ENCODE measurements at places on chromosomes 6 and 20.

DNA sequence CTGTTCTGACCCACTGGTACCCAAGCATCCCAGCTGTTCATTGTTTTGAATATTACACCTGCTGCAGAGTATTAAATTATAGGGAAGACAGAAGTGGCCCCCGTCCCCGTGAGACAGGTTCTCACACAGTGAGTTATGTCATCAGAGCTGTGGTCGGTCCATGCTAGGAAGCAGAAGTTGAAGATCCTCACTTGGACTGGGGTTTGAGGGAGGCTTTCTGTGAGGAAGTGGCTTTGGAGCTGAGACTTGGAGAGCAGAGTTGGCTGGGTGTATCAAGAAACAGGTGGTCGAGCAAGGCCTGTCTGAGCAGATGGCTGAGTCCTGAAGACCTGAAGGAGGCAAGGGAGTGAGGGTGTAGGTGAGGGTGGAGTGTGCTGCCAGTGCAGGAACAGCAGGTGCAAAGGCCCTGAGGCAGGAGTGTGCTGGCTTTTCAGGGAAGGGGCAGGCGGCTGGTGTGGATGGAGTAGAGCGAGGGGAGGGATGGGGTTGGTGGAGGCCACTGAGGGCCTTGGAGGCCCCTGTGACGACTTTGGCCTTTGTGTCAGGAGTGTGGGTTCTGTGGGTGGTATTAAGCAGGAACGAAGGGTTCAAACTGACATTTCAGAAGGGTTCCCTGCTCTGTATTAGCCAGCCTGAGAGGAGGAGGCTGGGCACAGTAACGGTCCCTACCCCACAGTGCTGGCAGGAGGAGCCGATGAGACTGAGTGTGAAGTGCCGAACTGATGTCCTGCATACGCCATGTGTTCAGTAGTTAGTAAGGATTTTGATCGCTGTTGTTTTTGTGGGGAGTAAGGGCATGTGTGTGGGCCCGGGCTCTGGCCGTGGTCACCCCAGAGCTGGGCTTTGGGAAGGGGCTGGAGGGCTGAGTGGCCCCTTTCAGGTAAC is 11.8 kb downstream of the SRC start:
- no peak for DNase-seq

DNA sequence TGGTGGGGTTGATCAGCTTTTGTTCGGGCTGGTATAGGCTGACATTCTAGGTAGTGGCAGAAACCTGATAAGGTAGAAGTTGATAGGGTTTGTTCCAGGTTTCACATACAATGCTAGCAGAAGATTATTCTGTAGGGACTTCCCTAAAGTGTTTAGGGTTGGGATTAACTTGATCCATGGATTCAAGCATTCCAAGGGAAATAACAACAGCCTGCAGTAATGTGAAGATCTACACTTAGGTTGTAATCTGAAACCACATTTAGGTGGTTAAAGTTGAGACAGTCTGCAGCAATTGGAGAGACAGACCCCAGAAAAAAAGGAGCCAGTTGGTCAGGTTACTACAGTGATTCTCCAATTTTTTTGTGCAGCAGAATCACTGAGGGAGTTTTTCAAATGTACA is 56.1 kb downstream of the GJA1 start:
- DNase-seq, result no peak

DNA sequence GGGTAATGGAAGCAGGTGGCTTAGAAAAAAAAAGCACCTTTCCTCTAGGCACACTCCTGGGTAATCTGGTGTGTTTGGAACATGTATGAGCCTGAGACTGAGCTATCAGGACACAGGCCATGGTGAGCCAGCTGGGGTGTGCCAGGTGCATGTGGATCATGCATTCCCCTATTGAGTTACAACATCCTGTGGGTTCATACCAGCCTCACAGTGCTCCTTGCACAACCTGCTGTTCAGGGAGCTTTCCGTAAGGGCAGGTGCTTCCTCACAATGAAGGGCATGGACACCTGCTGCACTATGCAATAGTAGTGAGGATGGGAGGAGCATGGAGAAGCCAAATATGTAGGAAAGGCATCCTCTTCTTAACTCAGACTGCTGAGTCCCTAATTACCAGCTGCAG is 197.2 kb upstream of the SUPT3H start:
- no peak for DNase-seq

GRCh38 chr6:44072959-44073611 is 54.2 kb downstream of the MRPL14 start:
- peak; percentile 95 for DNase-seq

DNA sequence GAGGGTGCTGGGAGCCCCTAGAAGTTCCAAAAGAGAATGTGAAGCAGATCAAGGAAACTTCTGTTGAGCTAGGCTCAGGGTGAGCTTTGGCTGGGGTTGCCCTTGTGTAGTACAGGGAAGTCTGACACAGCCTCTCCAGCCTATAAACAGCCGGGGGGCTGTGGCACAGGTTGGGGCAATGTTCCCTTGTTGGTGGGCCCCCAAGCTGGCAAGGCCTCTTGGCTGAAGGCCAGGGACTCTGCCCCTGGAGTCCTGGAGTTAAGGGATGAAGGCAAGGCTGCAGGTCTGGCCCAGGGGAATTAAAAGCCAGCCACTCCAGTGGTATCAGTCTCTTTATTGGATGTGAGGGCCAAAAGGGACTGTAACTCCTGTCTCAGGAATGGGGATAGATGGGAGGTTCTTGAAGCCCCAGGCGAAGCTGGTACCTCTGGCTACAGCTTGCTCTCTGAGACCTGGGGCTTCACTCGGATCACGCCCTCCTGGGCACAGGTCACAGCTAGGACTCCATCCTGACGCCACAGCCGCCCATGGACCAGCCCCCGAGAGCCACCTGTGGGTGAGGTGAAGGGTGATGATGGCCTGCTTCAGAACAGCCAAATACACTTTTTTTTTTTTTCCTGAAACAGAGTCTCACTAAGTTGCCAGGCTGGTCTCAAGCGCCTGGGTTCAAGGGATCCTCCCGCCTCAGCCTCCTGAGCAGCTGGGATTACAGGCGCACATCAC is 8.0 kb downstream of the SNX21 start:
- no peak for DNase-seq

DNA sequence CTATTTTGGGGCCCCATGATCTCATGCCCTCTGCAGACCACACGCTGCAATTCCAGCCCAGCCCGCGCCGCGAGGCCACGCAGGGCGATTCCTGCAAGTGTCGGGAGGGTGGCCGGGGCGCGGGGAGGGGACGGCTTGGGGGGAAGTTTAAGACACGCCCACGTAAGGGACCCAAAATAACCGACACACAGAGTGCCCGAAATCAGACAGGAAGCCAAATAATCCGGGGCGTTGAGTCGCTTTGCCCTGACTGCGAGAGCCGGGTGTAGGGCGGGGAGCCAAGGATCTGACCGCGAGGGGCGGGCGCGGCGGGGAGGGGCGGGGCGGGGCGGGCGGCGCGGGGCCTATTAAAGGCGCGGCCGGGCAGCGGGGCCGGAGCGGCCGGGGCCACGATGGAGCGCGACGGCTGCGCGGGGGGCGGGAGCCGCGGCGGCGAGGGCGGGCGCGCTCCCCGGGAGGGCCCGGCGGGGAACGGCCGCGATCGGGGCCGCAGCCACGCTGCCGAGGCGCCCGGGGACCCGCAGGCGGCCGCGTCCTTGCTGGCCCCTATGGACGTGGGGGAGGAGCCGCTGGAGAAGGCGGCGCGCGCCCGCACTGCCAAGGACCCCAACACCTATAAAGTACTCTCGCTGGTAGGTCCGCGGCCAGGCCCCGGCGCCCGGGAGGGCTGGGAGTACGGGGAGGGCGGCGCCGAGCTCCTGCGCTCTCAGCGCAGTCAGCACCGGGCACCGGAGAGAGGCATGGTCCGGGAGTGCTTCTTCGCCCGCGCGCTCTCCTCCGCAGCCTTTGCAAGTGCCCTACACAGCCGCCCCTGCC is at the start of gene ENPP1:
Gene ENPP1 (plus strand): TSS at position 377 of the 816 bp plus-strand sequence. CDS start 16 bp downstream, at position 393.
- DNase-seq, result peak; percentile 84

DNA sequence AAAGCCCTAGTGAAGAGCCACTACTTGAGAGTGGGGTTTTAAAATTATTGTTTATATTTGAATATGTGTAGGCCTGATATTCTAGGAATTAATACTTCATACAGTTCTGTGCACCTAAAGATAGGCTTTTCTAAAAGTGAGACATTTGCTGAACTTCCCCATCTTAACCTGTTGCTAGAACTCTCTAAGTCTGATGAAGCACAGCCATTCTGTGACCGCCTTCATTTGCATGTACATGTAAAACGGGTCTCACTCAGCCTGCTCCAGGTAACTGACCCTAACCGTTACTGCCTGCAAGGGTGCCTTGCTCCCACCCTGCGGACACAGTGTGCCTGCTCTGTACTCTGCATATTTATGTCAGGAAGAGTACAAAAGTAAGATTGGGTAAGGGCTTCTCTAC is 44.3 kb upstream of the IRF4 start:
- DNase-seq, result no peak

GRCh38 chr6:130138909-130139242 is 83.9 kb downstream of the SAMD3 start:
- no peak for DNase-seq

- DNase-seq, result no peak
Observed at GRCh38 chr6:438634-439170, 47.1 kb downstream of the IRF4 start.

- no peak for DNase-seq
Observed at GRCh38 chr20:22916021-22916842, 118.9 kb upstream of the SSTR4 start.

GRCh38 chr6:119162134-119162775 is 83.8 kb upstream of the FAM184A start:
- DNase-seq, result no peak

DNA sequence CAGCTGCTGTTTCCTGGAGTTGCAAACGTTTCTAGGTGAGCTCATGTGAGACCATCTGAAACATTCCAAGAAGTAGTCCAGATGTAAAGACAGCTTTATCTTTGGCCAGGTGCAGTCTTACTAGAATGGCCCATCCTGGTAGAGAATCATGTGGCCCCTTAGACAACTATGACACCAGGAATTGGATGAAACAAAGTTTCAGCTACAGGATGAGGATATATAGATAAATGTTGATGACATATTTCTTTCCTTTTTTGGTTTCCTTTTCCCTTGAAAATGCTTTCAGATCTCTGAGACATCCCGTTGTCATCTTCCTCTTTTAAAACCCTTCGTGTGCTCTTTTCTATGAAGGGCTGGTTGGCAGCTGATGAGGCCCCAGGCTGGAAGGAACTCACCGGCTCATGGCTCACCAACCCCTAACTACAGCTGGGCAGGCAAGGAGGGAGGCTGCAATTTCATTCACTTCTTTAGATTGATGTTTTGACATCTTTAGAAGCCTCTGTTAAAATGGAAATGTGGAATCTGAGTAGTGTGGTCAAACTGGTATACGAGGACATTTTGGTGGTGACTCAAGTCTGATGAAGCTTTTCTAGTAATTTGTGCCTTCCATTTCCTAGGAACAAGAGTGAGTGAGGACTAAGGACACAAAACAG is 167.9 kb upstream of the TNFAIP3 start:
- no peak for DNase-seq

GRCh38 chr20:873875-874607 is 40.5 kb downstream of the FAM110A start:
- no peak for DNase-seq

DNA sequence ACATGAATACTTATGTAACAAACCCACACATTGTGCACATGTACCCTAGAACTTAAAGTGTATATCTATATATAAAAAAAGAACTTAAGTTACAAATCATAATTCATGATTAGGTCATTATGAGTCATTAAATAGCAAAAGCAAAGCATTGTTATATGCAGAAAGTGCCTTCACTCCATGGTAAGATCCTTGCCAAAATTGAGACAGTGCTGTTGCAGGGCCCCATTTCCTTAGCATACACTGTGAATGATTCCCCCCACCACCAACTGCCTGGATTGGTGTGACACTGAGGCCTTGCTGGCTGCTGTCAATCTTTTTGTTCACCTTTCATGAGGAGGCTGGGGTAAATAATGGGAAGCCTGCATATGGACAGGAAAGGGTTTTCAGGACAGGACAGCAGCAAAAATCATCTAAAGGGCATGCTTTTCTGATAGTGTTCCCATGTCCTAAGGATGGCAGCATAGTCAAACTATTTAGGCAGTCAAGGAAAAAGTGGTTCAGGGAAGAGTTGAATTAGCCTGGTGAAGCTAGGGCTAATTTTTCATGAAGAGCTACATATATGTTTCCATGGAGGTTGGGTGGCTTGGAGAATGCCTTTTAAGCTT is 188.2 kb upstream of the ASCC3 start:
- no peak for DNase-seq

DNA sequence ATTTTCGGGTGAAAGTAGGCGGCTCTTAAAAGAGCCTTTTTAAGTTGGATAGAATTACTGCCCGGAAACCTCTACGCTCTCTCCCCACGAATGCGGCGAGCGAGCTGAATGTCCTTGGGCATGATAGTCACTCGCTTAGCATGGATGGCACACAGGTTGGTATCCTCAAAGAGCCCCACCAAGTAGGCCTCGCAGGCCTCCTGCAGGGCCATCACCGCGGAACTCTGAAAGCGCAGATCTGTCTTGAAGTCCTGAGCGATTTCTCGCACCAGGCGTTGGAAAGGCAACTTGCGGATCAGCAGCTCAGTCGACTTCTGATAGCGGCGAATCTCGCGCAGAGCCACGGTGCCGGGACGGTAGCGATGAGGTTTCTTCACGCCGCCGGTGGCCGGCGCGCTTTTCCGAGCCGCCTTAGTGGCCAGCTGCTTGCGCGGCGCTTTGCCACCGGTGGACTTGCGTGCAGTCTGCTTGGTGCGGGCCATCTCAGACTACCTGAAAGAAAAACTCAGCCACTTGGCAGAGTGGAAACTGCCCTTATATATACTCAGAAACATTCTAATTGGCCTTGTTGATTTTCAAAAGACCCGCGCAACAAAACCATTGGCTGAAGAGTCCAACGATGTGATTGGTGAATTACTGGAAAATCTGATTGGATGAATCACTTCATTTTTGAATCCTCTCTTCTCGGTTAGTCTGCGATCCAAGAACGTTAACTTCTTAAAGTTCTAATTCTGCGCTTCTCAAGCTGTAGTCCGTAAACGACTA is 93.9 kb upstream of the BTN3A2 start:
- DNase-seq, result peak; percentile 78

GRCh38 chr20:37852666-37853065 is 50.3 kb upstream of the VSTM2L start:
- DNase-seq, result no peak

GRCh38 chr6:136532030-136532429 is 18.2 kb downstream of the MAP7 start:
- no peak for DNase-seq

GRCh38 chr6:9527679-9528286 is 887.1 kb downstream of the TFAP2A start:
- DNase-seq, result no peak
